Effector memory CD8-positive, alpha-beta T cell (primary cell): ENCODE measurements at places on chromosomes 16 and 17.

DNA sequence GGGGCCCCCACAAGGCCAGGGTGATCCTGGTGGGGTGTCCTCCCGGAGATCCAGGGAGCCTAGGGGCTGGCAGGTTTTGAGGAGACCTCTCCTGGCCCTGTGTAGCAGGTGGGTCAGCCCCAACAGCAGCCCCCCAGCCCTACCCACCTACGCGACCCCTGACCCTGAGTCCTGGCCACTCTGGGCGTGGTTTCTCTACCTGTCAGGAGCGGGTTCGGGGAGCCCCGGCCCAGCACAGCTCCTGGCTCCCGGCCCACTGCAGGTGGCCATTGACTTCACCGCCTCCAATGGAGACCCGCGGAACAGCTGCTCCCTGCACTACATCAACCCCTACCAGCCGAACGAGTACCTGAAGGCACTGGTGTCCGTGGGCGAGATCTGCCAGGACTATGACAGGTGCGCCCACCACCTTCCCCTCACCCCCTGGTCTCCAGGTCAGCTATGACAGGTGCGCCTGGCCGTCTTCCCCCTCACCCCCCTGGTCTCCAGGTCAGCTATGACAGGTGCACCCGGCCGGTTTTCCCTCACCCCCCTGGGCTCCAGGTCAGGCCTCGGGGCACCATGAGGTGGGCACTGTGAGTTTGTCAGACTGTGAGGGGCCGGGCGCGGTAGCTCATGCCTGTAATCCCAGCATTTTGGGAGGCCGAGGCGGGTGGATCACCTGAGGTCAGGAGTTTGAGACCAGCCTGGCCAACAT lies 13.0 kb downstream of the CPNE7 start:
- no peaks in the 10 kb centered on the region for H3K36me3 ChIP-seq
- no peak overlapping the region for H3K4me3 ChIP-seq
- no peak overlapping the region for H3K27ac ChIP-seq
- H3K27me3 ChIP-seq: no peaks in the 10 kb centered on the region
- DNase-seq: no peak
- H3K4me1 ChIP-seq: peaks cover 3% of the 10 kb centered on the region

- DNase-seq: no peak
- H3K4me3 ChIP-seq: no peak overlapping the region
- no peaks in the 10 kb centered on the region for H3K27me3 ChIP-seq
- peaks cover 5% of the 10 kb centered on the region for H3K36me3 ChIP-seq
- peaks cover 8% of the 10 kb centered on the region for H3K4me1 ChIP-seq
These were observed 45.3 kb downstream of the CCDC182 start for GRCh38 chr17:57699751-57700219.

DNA sequence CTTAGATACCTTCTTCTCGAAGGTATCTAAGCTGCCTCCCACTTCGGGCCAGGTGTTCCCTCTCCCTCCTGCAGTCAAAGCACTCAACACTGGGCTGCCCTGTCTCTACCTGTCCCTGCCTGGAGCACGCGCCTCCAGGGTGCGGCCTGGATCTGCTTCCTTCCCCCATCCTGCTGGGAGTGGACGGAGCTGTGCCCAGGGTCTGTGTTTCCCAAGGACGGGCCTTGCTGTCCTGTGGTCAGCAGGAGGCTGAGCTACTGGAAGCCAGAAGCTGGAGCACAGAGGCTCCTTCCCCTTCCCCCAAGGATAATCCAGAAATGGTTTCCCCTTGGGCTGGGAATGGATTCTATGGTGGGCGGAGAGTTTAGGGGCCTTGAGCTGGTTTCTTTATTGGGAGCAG lies 16.7 kb downstream of the LLGL2 start:
- peaks cover 7% of the 10 kb centered on the region for H3K36me3 ChIP-seq
- H3K27me3 ChIP-seq: no peaks in the 10 kb centered on the region

GRCh38 chr17:66604376-66604775 lies 230.5 kb upstream of the CACNG5 start:
- no peak overlapping the region for H3K27ac ChIP-seq
- no peaks in the 10 kb centered on the region for H3K27me3 ChIP-seq
- peaks cover 4% of the 10 kb centered on the region for H3K4me1 ChIP-seq
- no peak for DNase-seq
- H3K4me3 ChIP-seq: no peak overlapping the region

DNA sequence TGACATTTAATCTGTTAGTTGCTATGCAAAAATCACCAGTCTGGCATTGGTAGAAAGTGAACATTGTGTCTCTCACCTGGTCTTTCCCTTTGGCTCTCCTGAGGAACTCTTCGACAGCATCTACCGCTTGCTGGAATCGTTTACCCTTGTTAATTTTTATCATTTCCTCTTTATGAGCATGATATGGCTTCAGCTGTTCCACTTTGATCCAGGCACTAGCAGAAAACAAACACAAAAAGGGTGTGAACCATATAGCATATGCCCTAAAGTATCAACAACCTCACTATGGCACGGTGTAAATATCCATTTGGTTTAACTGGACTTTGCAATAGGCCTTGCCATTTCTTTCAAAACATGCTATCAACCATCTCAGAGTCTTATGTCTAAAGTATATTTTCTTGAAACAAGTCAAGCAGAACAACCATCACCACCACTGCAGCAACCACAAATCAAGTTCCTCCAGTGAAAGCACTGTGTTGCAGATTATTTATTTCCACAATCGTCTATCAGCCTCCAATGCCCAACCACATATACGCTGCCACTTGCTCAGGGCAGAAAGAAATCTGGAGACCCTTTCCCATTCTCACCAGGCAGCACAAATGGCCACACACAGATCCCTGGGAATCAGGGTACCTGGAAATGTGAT lies 14.3 kb downstream of the GLYR1 start:
- no peak for DNase-seq
- peaks cover 74% of the 10 kb centered on the region for H3K36me3 ChIP-seq
- no peak overlapping the region for H3K27ac ChIP-seq
- H3K4me3 ChIP-seq: no peak overlapping the region

DNA sequence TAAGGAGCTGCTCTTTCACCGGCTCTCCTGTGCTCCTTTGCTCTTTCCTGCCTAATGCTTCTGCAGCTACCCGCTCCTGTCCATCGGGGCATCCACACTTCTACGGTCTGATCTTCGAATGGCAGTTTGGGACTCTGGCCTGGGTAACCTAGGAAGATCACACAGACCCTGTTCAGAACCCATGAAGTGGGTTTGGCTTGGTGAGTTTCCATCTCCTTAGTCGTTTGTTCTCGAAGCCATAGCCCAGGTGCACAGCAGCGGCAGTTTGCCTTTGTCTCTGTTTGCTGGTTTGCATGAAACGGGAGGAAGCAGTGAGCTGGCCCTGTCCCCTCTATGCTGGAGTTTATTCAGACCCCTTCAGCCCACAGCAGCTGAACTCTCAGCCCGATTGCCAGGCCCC lies 29.0 kb downstream of the PSMD7 start:
- peaks cover 2% of the 10 kb centered on the region for H3K4me1 ChIP-seq
- no peak overlapping the region for H3K4me3 ChIP-seq
- DNase-seq: no peak
- no peaks in the 10 kb centered on the region for H3K27me3 ChIP-seq

DNA sequence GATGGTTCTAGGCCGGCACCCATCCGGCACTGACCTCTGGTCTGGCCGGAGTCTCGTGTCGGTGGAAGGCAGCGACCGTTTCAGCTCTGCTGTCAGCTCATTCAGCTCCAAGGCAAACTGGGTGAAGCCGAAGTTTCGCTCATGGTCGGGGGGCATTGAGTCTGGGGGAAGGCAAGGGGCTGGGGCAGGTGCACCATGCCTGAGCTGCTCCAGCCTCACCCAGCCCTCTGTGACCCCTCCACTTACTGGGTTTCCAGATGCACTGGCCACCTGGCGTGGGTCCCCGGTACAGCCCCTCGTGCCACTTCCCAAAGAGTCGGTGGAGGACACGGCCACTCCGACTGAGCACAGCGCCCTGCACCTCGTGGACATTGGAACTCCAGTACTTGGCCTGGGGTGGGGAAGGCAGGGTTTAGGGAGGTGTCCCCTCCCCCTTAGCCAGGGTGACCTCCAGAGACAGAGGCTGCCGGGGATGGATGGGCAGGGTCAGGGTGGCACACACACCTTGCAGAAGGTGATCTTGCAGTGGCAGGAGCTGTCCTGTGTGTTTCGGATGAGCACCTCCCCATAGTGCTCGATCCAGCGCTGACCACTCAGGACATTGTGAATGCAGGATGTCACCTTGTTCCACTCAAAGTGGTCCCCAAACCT lies 12.6 kb downstream of the OSBPL7 start:
- peak overlapping the region; percentile 85 for H3K27ac ChIP-seq
- H3K4me3 ChIP-seq: no peak overlapping the region
- no peaks in the 10 kb centered on the region for H3K27me3 ChIP-seq
- H3K36me3 ChIP-seq: peaks cover 73% of the 10 kb centered on the region

GRCh38 chr17:73795730-73796129 lies 151.5 kb upstream of the SDK2 start:
- H3K27me3 ChIP-seq: peaks cover 72% of the 10 kb centered on the region
- H3K4me1 ChIP-seq: no peaks in the 10 kb centered on the region
- H3K27ac ChIP-seq: no peak overlapping the region
- no peaks in the 10 kb centered on the region for H3K36me3 ChIP-seq
- DNase-seq: no peak
- H3K4me3 ChIP-seq: no peak overlapping the region

DNA sequence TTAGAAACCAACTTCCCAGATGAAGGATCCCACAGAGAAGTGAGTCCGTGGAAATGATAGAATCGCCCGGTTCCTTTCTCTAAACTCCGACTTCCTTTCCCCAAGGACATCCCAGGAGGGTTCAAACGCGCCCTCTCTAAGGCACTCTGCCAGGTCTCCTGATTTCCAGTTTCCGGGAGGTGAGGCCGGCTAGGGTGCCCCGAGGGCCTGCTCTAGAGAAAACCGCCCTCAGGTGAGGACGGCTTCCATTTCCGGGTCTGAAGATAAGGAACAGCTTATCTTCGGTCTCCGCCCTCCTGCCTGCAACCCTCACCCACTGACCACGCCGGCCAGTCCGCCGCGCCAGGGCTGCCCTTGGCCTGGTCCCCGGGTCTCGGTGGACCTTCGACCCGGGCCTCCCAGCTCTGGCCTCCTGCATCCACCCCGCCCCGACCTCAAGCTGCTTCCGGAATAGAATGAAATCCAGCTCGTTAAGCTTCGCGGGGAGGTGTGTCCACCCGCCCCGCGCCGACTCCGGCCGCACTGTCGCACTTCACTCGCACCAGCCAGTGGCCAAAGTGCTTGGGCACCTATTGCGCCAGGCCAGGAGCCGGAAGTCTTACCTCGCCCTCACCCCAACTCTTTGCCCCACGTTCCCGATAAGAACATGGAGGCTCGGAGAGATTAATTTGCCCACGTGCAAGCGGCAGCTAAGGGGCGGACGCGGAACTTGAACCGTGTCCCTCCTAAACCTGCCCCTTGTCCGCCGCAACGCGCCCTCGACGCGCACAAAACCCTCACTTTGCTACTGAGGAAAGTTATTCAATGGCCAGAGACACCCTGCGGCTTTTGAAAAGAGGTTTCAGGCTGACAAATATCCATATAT lies 836 bp upstream of the MMP15 start:
- peak overlapping the region; percentile 90 for H3K27ac ChIP-seq
- H3K4me3 ChIP-seq: peak overlapping the region; percentile 87
- peaks cover 23% of the 10 kb centered on the region for H3K27me3 ChIP-seq
- DNase-seq: no peak
- H3K36me3 ChIP-seq: peaks cover 6% of the 10 kb centered on the region

DNA sequence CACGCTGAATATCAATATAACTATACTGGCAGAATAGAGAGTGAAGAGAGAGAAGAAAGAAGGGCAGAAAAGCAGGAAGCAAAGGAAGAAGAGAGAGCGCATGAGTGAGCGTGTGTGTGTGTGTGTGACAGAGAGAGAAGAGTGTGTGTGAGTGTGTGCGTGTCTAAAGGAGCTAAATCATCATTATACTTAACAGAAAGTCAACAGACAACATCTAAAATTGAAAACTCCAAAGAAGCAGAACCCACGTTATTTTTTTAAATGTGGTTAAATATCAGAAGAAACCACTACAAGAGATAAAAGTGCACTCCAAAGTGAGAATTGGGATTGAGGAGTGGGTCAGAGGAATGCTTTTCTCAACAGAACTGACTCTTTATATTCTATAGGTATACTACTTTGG lies 77.2 kb downstream of the BRIP1 start:
- no peaks in the 10 kb centered on the region for H3K4me1 ChIP-seq
- DNase-seq: no peak
- no peak overlapping the region for H3K4me3 ChIP-seq
- H3K27me3 ChIP-seq: no peaks in the 10 kb centered on the region

- H3K4me3 ChIP-seq: no peak overlapping the region
- peaks cover 45% of the 10 kb centered on the region for H3K27me3 ChIP-seq
- H3K36me3 ChIP-seq: peaks cover 3% of the 10 kb centered on the region
- H3K27ac ChIP-seq: no peak overlapping the region
These were observed 66.4 kb downstream of the MYH10 start for GRCh38 chr17:8563981-8564602.

DNA sequence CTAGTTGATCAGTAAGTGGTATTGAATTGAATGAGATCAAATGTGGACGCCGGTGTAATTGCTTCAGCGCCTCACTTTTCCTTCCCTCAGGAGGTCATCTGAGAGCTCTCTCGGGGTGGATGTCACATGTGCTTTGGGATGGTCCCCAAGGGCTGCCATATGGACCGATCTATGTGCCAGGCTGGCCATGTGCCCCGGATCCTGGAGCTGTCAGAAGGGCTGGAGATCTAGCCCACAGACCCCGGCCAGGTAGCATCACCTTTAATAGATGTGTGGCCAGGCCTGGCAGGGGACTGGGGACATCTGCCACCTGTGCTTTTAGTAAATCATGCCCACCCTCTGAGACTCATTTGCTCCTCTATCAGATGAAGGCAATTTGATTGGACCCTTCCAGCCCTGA lies 95.3 kb upstream of the CRHR1 start:
- no peaks in the 10 kb centered on the region for H3K4me1 ChIP-seq
- no peaks in the 10 kb centered on the region for H3K36me3 ChIP-seq
- no peak overlapping the region for H3K4me3 ChIP-seq
- DNase-seq: no peak

DNA sequence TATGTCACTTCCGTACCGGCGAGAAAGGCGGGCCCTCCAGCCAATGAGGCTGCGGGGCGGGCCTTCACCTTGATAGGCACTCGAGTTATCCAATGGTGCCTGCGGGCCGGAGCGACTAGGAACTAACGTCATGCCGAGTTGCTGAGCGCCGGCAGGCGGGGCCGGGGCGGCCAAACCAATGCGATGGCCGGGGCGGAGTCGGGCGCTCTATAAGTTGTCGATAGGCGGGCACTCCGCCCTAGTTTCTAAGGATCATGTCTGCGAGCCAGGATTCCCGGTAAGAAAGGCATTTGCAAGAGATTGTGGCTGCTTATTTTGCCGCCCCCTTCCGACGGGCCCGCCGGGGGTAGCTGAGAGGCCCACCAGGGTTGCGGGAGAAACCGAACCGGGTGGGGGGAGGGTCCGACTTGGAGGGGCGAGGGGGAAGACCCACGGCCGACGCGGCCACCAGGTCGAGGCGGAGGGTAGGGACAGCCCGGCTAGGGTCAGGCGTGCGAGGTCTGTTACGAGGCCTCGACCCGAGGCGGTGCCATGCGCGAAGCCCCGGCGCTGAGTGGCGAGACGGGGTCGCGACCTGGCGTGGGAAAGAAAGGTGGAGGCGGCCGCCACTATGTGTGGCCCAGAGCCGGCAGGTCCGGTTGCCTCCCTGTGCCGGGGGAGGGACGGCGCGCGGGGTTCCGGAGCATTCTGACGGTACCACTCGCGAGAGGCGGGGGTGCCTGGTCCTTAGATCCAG lies 6.7 kb upstream of the CD68 start:
- peaks cover 29% of the 10 kb centered on the region for H3K4me1 ChIP-seq
- H3K4me3 ChIP-seq: peak overlapping the region; percentile 100
- DNase-seq: peak; percentile 100
- H3K27me3 ChIP-seq: no peaks in the 10 kb centered on the region
- peaks cover 68% of the 10 kb centered on the region for H3K36me3 ChIP-seq
